ENCODE measurements at places on chromosomes 5 and 9.

- DNase-seq = peak; percentile 38
These were observed 33.1 kb downstream of the ALDH7A1 start for GRCh38 chr5:126561908-126562307.

GRCh38 chr5:60779466-60779865 is 64.6 kb downstream of the ELOVL7 start:
- no peak for DNase-seq

DNA sequence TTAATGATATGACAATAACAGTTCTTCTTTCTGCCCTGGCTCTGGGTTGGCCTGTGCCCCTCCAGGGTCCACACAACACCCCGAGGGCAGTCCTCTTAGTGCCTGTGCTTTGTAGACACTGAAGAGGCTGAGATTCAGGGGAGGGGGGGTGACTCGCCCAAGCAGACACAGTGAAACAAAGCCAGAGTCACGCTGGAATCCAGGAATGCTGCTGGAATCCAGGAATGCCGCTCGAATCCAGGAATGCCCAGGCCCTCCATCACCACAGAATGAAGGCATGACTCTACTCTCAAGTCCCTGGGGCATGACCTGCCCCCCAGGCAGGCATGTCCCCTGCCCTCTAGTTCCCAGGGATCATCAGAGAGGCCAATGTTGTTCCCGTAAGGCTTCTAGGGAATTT is 73.1 kb downstream of the LRSAM1 start:
- DNase-seq = no peak

- DNase-seq = no peak
These were observed 14.1 kb upstream of the TOR2A start for GRCh38 chr9:127749090-127749787.

- DNase-seq = no peak
These were observed 10.1 kb upstream of the CCDC187 start for GRCh38 chr9:136314056-136314416.
